Fibroblast of skin of left biceps (primary cell): ENCODE measurements at places on chromosomes 5 and 9.

GRCh38 chr5:53038196-53038847, 49.2 kb downstream of the ITGA2 start:
- no peak for DNase-seq

- no peak for DNase-seq
Observed at GRCh38 chr9:107827304-107827703, 337.7 kb upstream of the KLF4 start.

GRCh38 chr9:133427658-133428348, 5.6 kb downstream of the ADAMTS13 start:
- DNase-seq: no peak

DNA sequence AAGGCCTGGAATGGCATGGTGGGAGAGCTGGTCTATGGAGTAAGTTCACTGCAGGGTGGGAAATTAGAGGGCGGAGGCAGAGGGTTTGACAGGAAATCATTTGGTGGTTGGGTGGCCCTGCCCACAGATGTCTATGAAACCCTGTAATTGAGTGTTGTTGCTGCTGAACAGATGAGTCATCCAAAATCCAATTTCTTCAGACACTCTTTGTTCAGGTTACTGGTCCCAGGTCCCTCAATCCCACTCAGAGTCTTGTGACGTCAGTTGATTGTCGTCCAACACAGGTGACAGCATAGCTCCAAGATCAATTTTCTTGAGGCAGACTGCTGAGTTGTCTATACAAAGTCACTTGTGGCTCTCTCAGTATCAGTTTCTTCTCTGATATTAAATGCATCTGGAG, 208.6 kb downstream of the GRIA1 start:
- DNase-seq: no peak
